ENCODE measurements at places on chromosomes 12 and 14. TPM values are rescaled to one million over a fixed set of nuclear protein-coding genes. Genes with fewer than 3 reads are reported as not detected.

- no peak for DNase-seq
These were observed 6.2 kb upstream of the DDX55 start for GRCh38 chr12:123595729-123596128.

TAS2R14 gene
- 2.1 TPM for total RNA-seq

DNA sequence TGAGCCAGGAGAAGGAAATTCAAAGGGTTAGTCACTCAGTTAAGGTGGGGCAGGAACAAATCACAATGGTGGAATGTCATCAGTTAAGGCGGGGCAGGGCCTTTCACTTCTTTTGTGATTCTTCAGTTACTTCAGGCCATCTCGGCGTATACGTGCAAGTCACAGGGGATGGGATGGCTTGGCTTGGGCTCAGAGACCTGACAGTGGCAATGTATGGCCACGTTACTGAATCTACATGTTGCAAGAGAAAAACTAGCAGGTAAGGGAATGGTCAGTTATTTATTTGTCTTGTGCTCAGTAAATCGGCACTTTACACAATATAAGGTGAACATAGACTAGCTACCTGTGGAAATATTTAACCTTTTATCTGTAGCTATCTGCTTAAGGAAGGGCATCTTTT lies 11.9 kb downstream of the SLCO1B3 start:
- no peak for DNase-seq

- DNase-seq = no peak
These were observed 32.2 kb downstream of the STK38L start for GRCh38 chr12:27276275-27276674.

FAM90A1 gene
- 0.10 TPM for total RNA-seq

PSMC1 gene
- total RNA-seq = 83.5 TPM

DNA sequence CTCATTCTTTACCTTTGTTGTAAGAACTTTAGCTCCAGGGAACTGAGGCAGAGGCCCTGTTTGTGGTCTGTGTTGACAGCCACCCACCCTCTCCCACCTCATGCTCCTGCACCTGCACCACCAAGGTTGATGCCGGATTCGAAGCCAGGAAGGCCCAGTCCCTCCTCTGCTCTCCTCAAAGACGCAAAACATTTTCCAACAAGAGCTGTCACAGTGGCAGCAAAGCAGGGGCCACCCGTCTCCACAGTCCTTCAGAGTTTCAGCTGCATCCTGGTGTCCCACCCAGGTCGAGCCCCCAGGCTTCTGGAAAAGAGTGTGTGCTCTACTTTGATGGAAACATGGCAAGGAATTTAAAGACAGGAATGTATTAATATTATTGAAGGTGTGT lies 37.4 kb downstream of the MMAB start:
- no peak for DNase-seq

CNIH1 gene
- total RNA-seq = 60.5 TPM

RNF212B gene
- total RNA-seq = not detected

DNA sequence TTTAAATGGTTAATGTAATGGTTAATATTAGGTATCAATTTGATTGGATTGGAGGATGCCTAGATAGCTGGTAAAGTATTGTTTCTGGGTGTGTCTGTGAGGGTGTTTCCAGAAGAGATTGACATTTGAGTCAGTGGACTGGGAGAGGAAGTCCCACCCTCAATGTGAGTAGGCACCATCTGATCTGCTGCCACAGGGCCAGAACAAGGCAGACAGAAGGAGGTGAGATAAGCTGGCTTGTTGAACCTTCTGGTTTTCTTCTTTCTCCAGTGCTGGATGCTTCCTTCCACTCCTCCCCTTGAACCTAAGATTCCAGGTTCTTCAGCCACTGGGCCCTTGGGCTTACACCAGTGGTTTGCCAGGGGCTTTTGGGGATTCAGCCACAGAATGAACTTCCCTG lies 756.5 kb upstream of the LRFN5 start:
- DNase-seq = no peak

DNA sequence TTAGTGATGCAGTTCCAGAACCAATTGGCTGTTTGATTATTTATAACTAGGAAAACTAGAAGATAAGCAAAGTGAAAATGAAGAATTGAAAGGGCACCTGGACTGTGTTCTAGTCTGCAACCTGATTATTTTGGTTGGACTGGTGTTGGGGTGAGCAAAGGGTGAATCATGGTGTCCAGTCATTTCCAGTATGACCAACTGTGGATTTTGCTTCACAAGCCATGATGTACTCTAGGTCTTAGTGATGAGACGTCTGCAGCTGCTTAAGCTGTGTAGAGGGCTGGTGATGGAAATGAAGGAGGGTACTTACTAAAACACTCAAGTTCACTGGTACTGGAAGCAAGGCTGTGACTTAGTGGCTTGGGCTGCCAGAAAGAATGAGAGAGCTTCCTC lies 193.2 kb upstream of the FRMD6 start:
- DNase-seq = no peak

DNA sequence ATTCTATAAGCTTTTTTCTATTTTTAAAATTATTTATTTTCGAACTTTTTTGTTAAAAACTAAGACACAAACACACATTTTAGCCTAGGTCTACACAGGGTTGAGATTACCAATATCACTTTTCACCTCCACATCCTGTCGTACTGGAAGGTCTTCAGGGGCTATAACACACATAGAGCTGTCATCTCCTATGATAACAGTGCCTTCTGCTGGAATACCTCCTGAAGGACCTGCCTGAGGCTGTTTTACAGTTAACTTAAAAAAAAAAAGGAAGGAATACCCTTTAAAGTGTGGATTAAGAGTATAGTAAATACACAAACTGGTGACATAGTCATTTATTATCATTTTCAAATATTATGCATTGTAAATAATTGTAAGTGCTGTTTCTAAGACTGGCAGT lies 43.0 kb downstream of the RASSF8 start:
- no peak for DNase-seq

- DNase-seq = peak; percentile 32
These were observed 40.9 kb downstream of the TSHR start for GRCh38 chr14:80996049-80996901.

A2M gene
- not detected for total RNA-seq

MGAT2 gene
- 57.4 TPM for total RNA-seq

DNA sequence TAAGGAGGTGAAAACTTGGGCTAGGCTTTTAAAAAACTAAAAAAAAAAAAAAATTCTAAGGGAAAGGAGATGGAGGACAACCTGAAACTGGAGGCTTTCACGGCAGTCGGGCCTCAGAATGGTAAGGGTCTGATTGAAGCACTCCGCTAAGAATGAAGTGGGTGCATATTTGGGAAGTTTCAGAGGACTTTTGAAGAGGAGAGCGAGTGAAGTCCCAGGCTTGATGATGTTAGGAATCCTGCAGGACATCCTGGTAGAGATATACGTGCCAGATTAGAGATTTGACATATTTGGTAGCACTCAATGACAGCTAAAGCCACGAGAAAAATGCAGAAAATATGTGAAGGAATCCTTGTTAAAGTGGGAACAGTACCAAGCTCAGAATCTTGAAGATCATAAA lies 186.2 kb downstream of the SNAPC1 start:
- no peak for DNase-seq

DNA sequence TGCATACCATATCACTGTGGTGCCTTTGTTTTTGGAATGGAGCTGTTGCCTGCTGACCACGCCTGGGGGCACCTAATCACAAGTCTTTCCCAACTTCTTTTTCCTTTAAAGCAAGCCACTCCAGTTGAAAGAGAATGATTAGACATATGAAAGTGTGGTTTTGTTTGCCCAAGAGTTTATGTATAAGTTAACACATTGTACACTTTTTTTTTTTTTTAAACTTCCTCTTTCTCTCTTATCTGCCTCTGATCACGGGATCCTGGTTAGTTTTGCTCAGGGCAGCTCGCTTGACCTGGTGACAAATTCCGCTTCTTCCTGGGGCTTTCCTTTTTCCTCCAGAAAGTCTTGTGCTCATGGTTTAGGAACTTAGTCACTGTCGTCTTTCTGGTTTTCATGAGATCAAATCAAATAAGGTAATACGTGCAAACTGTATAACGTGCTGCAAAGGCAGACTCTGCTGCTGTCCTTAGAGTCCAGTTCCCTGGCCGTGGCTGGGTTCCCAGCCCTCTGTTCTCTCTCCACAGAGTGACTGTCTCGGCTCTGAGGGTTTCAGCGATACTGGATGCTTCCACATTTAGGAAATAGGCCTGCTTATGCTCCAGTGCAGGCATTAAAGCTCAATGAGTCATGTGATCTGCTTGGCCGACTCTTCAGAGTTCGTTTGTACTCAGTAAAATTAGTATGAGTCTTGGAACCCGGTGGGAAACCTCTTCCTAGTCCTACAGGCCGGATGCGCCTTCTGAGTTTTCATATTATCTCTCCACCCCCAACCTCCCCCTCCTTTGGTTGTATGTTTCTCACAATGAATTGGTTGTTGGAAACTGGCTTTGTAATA lies 15.2 kb downstream of the RASSF3 start:
- peak; percentile 23 for DNase-seq

CIDEB gene
- total RNA-seq = 47.2 TPM

DNA sequence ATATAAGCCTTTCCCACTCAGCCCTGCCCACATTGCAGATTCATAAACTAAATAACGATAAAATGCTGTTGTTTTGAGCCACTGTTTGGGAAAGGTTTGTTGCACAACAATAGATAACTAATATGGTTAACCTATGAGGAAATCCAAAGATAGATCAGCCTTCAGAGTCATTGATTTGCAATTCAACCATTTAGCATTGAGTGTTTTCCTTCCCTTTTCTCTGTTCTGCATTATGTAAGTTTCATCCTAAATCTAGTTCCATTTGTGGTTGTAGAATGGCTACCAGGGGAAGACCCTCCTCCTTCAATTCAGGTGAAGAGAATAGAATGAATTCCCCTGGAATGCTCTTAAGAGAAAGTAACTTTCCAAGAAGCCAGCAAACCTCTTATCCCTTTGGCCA lies 19.6 kb downstream of the TC2N start:
- DNase-seq = no peak

- DNase-seq = no peak
These were observed 9.8 kb upstream of the DPF3 start for GRCh38 chr14:72903716-72904115.

DNA sequence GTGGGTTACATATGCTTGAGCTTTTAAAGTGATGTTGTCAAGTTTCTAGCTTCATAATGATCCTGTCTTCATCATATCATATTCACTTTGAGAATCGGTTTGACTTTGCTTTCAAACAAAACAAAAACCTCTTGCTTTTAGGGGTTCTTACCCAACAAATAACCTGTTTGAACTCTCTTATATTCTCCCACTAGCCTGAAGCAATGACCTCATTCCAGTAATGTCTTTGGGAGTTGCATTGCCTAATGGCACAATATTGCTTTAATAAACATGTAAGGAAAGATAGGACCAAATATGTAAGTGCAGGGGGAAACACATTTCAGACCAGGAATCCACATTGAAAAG lies 27.7 kb downstream of the WBP11 start:
- DNase-seq = no peak

SETD1B gene
- 30.9 TPM for total RNA-seq

GRCh38 chr14:94636744-94637412 lies 24.7 kb downstream of the SERPINA3 start:
- DNase-seq = no peak

DNA sequence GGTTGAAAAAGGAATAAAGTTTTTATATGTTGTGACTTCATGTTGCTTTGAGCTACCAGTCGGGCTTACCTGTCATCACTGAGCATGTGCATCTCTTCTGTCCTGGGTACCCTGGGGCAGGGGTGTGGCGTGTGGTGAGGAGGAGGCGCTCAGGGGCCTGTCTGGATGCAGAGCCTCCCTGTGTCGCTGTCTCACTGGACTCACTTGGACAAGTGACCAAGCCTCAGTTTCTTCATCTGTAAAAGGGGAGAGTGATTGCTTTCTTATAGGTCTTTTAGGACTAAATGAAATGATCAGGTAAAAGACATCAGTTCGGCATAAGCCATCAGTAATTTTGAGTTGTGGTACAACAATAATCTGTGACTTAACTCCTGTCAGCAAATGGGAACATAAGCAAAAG lies 22.1 kb downstream of the ATP6V0A2 start:
- no peak for DNase-seq

KRT86 gene
- 1.1 TPM for total RNA-seq

DNA sequence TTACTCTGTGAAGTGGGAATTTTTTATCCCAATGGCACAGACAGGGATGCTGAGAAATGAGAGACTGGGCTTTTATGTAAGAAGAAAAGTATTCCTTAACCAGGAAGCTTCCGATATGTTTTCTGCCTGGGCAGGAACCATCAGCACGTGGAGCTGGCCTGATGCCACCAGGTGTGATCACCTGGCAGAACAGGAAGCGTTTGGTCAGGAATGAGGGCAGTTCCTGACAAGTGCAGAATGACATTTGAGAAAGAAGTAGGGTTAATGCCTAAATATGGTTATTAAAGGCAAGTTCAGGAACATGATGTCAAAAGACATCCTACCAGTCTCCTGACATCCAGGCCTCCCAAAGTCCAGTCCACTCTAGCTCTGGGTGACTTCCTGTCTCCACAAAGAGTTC lies 210.3 kb downstream of the NUAK1 start:
- no peak for DNase-seq

UNG gene
- total RNA-seq = 66.8 TPM
